ENCODE measurements at places on chromosomes 7 and 10. TPM values are rescaled to one million over a fixed set of nuclear protein-coding genes. Genes with fewer than 3 reads are reported as not detected.
A peak's percentile ranks its signal among the peaks of the same experiment; 100 is the strongest.

DNA sequence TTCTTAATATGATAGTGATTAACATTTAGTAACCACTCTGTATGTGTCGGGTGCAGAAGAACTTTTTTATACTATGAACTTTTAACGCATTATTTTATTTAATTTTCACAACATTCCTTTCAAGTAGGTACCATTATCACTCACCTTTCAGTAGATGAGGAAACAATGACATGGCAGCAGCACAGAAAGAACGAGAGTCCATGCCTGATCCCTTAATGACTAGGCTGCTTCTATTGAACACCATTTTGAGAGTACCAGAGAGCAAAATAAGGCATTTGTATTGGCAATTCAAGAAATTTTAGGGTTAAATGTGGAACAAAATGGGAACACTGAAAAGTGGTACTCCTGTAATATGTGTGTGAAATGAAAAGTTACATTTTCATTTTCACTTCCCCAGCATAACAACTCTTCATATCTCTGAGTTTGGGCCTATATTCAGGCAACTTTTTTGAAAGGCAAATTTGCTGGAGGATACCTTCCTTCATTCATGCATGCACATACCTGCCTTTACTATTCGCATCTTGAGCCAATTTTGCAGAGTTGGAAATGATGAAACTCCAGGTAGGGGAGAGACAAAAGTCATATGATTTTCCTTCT lies 12.8 kb downstream of the LRRN3 start:
- H3K27me3 ChIP-seq: no peaks in the 10 kb centered on the region
- no peak for DNase-seq
- H3K4me1 ChIP-seq: no peaks in the 10 kb centered on the region
- no peak overlapping the region for H3K27ac ChIP-seq
- H3K4me3 ChIP-seq: no peak overlapping the region

- no peaks in the 10 kb centered on the region for H3K27me3 ChIP-seq
- peaks cover 2% of the 10 kb centered on the region for H3K4me1 ChIP-seq
- H3K4me3 ChIP-seq: no peak overlapping the region
- H3K36me3 ChIP-seq: no peaks in the 10 kb centered on the region
These were observed 2.3 kb upstream of the IGF2BP3 start for GRCh38 chr7:23472556-23472955.

The RAMP3 gene
- total RNA-seq: not detected

- no peak overlapping the region for H3K4me3 ChIP-seq
- H3K4me1 ChIP-seq: peaks cover 6% of the 10 kb centered on the region
- H3K27ac ChIP-seq: no peak overlapping the region
- DNase-seq: no peak
- H3K36me3 ChIP-seq: no peaks in the 10 kb centered on the region
- peaks cover 2% of the 10 kb centered on the region for H3K27me3 ChIP-seq
These were observed 46.7 kb upstream of the ZMIZ1 start for GRCh38 chr10:79021948-79022499.

- H3K27ac ChIP-seq: no peak overlapping the region
- DNase-seq: peak; percentile 55
- no peaks in the 10 kb centered on the region for H3K36me3 ChIP-seq
These were observed 14.7 kb upstream of the TMEM236 start for GRCh38 chr10:17737027-17737965.
